Activated CD8-positive, alpha-beta memory T cell treated with anti-CD3 and anti-CD28 coated beads, Interleukin-2, amount 50 U/mL, for 4 hours (primary cell): ENCODE measurements at places on chromosomes 7 and 10.

- DNase-seq, result no peak
These were observed 325.9 kb upstream of the FZD1 start for GRCh38 chr7:90938371-90938770.

- DNase-seq, result no peak
These were observed 137.0 kb downstream of the PTPRN2 start for GRCh38 chr7:158450476-158451124.

DNA sequence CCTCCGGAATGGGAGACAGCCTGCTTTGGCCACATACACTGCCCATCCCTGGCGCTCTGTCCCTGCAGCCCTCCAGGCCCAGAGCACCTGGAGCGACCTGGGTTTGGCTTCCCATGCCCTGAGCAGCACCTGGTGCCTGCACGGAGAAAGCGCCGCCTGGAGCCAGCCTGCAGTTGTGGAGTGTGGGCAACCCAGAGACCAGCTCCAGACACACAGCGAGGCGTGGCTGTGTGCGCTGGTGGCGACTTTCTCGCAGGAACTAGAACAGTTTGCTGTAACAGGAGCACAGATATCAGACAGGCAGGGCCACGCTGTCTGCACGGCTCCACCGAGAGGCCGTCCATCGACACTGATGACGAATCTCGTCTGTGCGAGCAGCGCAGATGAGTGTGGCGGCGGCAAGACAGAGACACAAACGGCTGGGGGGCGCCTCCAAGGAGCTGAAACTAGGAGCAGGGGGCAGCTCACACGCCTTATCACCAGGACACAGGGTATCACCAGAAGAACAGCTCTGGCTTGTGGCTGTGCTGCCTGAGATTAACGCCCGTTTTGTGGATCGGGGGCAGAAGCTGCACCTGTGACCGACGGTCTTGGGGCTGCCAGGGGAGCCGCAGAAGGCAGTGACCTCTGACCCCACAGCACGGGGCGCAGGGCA is 275.3 kb downstream of the DNAJB6 start:
- DNase-seq, result no peak

- DNase-seq, result no peak
These were observed 242.6 kb upstream of the HGF start for GRCh38 chr7:82012453-82012852.

DNA sequence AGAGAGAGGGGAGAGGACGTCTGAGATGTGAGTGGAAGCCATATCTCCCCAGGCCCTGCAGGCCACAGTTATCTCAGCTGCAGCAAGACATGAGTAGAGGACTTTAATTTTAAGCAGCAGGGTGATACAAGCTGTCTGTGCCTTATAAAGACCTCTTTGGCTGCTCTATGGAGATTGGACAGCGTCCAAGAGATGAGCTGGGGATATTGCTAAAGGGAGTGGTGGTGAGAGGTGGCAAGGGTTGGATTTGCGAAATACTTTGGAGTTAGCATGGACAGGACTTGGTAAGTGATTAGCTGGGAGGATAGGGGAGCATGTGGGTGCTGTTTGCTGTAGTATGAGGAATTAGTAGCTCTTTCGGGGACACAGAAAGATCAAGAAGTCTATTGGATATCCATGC is 191.8 kb downstream of the CACNB2 start:
- no peak for DNase-seq

- no peak for DNase-seq
These were observed 184.6 kb downstream of the SEC23IP start for GRCh38 chr10:120076996-120077706.

GRCh38 chr7:65230231-65230630 is 143.4 kb upstream of the ZNF92 start:
- no peak for DNase-seq

- DNase-seq, result no peak
These were observed 13.6 kb downstream of the EIF4EBP2 start for GRCh38 chr10:70417568-70417967.

- no peak for DNase-seq
These were observed 16.0 kb upstream of the LANCL2 start for GRCh38 chr7:55349121-55349520.

- DNase-seq, result peak; percentile 43
These were observed 97.9 kb downstream of the WDR11 start for GRCh38 chr10:120948889-120949608.

- DNase-seq, result no peak
These were observed 8.8 kb downstream of the DEPP1 start for GRCh38 chr10:44969854-44970253.

DNA sequence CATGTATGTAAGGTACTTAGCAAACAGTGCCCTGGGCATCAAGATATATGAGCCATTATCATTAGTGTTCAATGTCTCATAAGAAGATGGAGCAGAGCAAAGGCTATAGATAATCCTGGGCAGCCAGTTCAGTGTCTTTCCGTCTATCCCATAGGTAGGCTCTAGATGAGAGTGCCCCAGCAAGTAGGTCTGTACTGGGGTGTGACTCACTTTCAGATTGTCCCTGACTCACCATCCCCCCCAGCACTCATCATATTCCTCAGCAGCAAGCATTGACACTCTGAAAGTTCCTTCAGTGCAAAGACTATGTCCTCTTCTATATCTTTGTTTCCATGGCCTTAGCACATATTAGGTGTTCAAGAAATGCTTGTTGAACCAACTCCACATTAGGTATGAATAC is 20.0 kb upstream of the FAM204A start:
- no peak for DNase-seq

DNA sequence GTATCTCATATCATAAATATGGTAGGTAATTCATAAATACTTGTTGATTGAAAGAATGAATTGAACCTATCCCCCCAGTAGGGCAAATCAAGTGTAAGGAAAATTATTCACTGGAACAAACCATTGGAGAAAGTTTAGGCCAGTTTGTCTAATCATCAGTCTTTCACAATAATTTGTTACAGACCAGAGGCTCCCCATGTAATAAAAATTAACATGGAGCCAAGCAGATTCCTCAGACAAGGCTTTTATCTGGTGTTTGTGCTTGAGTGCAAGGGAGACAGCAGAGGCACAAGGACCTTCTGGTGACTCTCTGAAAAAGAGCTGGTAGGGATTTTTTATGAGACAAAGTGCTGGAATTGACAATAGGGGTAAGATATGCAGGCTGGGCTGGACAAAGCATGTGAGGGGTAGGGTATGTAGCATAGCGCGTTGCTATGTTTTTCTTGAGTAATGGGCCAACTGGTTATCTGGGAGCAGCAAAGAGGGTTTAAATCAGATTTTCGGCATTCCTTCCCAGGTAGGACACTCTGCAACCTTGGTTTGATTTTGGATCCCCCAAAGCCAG is 7.8 kb upstream of the PANK1 start:
- DNase-seq, result no peak

DNA sequence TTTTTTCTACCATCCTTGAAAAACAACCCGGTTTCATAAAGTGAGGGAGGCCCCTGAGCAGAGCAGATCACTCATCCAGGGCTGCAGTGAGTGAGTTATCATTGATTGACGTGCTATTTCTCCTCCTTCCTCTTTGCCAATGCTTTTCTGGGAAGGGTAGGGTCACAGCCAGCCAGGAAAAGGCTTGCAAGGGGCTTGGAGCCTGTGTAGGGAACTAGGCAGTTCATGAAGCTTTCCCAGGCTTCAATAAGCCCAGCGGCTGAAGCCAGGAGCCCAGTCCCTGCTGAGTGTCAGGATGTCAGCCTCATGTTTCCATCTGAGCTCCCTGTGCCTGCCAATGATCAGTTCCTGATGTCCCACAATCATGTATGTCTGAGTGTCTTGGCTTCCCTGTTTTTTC is 584.7 kb downstream of the GALNT17 start:
- no peak for DNase-seq

GRCh38 chr7:17207220-17207619 is 91.2 kb upstream of the AHR start:
- DNase-seq, result no peak

- DNase-seq, result no peak
These were observed 70.0 kb upstream of the CYP26C1 start for GRCh38 chr10:92990615-92991014.

DNA sequence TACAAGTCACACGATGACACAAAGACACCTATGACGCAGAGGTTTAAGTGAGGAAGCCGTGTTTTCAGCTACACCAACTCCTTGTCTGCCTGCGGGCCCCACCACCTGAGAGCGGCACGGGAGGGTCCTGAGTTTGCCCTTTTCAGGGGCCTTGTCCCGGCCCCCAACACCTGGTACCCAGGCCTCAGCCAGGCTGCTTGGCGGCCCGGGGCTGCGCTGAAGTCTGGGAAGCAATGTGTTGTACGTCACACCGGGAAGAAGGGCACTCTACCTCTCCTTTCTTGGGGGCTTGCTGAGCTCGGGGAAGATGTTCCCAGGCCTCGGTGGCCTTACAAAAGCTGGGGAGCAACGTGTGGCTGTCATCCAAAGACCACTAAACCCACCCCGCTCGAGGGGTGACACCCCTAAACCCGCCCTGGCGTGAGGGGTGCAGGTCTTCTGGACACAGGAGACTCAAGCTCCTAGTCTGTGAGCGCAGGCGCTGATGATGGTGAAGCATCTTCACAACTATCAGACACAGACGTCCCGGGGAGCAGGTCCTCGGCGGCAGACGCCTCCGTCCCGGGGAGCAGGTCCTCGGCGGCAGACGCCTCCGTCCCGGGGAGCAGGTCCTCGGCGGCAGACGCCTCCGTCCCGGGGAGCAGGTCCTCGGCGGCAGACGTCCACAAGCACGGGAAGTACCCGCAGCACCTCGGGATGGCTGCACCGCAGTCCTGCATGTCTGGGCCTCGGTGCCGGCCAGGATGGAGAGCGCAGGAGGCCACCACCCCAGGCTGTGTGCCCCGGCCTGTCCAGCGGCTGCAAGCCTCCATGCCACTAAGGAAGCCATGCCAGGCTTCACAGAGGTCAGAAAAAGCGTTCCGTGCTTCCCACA is 15.4 kb downstream of the CFAP46 start:
- no peak for DNase-seq

DNA sequence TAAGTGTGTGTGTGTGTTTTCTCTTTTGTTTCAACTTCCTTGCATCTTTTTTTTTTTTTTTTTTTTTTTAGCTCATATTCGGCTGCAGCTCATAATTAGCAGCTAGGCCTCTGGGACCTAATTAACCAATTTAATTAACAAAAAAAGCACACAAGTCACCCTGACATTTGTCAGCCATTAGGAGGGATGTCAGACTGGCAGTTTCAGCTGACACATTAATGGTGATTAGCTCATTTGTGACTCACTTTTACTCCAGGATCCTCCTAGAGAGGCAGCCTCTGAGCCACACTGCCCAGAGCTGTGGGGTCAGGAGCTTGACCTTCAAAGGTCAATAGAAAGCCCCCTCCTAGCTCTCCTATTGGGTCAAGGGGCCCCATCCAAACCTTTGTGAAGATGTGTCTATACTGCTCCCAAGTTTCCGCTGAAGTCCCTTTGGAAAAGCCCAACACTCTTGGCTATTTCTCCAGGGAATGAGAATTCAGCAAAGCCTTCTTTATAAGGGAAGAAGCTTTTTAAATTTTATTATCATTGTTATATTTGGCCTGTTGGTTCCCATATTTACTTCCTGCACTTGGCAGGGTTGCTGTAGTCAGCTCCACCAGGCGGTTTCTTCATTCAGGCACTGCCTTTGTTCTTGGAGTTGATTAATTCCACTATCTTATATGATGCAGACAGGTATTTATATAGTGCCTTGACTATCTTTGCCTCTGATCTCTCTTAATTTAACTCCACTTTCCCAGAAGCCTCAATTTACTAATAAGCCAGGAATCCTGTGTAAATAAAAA is 109.5 kb upstream of the HABP2 start:
- no peak for DNase-seq

- no peak for DNase-seq
These were observed 159.2 kb upstream of the PLXNA4 start for GRCh38 chr7:132735476-132735875.

GRCh38 chr7:51456431-51457060 is 139.9 kb upstream of the COBL start:
- DNase-seq, result no peak

GRCh38 chr10:96306516-96306915 is 2.3 kb downstream of the DNTT start:
- no peak for DNase-seq

- no peak for DNase-seq
These were observed 143.4 kb upstream of the PCGF5 start for GRCh38 chr10:91076991-91077548.

DNA sequence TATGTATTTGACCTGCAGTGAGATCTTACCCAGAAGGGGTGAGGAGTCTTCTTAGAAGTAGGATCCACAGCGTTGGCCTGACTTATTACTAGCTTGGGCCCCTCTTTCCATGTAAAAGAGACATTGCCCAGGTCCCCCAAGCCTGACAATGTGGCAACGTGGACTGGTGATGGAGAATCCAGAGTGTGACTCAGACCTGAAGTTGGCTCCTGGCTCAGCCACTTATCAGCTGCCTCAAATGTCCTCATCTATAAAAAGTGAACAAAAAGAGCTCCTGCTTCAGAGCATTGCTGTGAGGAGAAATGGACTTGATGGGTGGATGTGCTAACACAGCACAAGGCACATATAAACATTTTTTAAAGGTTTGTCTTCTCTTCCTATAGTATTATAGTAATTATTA is 35.4 kb upstream of the TECTB start:
- DNase-seq, result no peak

DNA sequence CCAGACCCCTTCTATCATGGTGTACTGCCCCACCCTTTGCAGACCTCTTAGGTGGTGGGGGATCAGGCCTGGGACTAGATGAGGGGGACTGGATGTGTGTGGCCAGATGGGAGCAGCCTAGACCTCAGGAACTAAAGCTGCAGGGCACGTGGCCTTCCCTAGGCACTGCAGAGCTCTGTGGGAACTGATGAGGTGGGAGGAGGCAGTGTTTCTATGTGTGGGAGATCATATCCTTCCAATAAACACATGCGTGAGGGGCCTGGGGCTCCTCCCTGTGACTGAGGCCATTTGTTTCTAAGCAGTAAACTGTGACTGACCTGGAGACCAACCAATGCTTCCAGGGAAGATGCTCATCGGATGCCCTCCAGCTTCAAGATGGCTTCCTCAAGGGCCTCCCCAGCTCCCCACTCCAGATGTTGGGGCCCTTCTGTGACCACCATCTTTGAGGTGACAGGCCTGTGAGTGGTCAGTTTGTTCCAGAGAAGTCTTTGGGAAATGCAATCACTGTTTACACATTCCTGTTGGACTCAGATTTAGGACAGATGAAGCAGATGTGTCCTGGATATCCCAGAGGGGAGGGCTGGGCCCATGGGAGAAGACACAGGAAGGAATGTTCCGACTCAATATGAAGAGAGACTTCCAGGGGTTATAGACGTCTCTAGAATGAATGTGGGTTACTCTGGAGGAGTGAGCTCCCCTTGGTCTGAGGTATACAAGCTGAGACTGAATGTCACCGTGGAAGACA is 23.6 kb upstream of the ZCCHC24 start:
- DNase-seq, result no peak

GRCh38 chr7:155455132-155455693 is 2.7 kb upstream of the EN2 start:
- DNase-seq, result no peak

GRCh38 chr7:22680482-22680911 is 46.5 kb upstream of the IL6 start:
- no peak for DNase-seq

DNA sequence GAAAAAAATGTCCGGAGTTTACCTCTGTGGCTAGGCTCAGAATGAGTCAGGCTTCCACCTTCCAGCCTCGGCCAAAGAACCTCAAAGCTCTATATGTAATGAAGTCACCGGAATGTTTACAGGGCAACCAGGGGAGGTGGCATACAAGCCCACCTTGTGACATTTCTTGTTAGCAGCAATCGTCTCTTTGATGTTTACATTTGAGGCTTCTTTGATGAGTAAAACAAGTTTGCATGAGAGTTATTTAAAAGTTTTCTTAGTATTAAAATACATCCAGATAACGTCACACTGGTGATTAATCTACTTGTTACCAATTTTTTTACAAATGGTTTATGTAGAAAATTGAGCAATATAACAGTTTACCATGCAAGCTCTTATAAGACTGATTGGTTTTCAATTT is 133.1 kb upstream of the ADAM12 start:
- DNase-seq, result no peak

GRCh38 chr10:100568912-100569311 is 33.2 kb downstream of the HIF1AN start:
- DNase-seq, result no peak
